CD4-positive, alpha-beta T cell treated with Interleukin-17A for 4 hours (primary cell): ENCODE measurements at places on chromosomes 12 and 14.

DNA sequence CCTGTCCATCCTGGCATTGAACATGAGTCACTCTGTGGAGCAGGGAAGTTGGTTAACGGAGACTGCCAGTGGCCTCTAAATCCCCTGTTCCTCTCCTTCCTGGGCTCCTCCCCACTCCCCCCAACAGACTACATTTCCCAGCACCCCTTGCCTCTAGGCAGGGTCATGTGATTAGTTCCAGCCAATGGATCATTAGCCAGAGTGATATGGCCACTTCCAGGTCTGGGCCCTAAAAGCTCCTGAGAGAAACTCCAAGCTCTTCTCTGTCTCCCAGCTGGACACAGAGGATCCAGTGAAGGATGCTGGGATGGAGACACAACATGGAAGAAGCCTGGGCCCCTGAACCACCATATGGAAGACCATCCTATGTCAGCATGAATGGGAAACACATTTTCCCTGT is 54.4 kb upstream of the RFLNA start:
- no peak for DNase-seq

GRCh38 chr14:97410667-97411620 is 613.8 kb downstream of the VRK1 start:
- DNase-seq, result no peak

DNA sequence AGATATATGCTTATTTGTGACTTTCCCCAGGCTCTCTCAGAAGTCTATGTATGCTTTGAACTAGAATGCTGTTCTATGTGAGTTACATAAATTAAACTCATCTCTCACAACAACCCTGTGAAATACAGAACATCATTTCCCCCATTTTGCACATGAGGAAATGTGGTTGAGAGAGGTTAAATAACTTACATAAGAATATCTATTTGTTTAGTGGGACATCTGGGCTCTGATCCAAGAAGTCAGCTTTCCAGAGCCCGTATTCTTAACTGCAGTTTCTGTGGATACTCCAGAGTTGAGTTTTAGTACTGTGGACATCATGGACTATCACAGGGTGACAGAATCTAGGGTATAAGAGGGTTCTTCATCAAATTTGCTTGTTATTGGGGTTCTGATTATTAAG is 242.5 kb upstream of the ARHGAP5 start:
- no peak for DNase-seq

DNA sequence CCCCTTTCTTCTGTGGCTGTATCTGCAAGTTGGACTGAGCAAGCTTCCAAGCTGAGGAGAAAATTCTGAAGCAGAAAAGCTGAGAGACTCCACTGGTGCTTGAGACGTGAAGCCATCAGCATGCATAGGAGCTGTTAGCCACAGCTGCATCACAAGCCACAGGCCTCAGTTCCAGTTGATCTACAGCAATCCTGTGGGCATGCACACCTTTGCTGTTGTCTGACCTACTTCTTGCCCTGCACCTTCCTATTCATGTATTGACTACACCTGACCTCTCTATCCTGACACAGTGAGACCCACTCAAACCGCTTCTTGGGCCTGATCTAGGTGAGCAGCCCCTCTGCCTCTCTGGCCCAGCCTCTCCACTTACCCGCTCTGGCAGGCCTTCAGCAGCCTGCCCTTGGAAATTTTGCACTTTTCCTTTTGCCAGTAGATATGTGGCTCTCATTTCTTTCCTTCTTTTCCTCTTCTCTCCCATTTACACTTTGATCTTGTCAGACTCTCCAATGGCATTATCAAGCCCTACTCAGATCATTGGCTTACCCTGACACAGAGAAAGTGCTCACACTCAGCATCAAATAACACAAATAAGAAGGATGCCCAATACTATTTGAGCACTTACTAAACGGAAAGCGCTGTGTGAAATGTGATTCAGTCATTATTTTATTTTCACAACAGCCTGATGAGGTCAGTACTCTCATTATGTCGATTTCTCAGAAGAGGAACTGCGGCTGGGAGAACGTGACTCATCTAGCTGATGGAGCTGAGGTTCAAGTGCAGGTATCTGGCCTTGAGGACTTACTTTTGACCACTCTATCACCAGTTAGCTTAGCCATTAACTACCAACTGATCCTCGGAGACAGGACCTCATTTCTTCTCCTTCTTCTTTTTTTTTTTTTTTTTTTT is 21.9 kb upstream of the PTGR2 start:
- peak; percentile 27 for DNase-seq

DNA sequence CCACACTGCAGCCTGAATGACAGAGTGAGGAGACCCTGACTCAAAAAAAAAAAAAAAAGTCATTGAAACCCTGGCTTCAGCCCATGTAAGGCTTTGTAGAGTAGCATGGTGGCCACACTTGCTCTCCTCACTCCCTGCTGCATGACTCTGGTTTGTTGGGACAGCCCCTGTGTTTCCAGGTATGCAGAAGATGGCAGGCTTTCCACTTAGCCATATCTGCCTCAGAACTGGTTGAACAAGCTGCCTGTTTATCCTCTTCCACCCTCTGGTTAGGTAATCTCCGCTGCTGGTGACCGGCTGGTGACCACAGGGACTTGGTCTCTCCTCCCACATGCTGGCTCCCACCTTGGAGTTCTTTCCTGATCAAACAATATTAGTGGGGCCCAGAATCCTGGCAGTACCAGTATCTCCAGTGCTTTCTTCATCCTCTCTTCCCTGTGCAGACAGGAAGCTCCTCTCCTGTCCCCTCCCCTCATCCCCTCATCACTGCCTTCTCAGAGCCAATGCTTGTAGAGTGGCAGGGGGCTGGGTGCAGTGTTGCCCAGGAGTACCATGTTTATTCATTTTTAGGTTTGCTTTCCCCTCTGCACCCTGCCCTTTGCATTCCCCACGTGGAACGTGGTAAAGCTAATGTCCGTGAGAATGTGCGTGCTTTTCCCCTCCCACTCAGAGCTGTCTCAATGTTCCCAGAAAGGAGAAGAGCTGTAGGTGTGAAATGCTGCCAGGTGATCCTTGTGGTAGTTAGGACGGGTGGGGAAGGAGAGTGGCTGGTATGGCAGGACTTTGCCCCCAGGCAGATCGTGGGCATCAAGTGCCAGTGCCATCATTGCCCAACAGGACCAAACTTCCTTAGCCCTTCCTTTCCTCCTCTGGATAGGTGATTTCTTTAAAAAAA is 11.3 kb downstream of the ABHD12B start:
- DNase-seq, result no peak

DNA sequence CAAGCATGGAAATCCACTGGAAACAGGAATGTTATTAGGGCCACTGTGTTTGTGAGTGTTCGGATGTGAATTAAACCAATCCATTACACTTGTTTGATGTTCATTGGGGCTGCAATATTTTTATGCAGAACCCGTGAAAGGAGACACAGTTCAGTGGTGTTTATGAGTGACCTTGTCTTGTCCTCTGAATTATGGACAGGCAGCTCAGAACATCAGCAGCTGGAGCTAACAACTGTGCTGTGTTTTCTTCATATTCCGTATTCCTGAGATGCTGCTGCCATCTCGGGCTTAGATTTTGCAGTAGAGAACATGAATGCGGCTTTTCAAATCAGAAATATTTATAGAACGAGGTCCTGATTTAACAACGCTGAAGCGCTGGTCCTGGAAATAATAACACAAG is 20.3 kb upstream of the CACNA1C start:
- no peak for DNase-seq

DNA sequence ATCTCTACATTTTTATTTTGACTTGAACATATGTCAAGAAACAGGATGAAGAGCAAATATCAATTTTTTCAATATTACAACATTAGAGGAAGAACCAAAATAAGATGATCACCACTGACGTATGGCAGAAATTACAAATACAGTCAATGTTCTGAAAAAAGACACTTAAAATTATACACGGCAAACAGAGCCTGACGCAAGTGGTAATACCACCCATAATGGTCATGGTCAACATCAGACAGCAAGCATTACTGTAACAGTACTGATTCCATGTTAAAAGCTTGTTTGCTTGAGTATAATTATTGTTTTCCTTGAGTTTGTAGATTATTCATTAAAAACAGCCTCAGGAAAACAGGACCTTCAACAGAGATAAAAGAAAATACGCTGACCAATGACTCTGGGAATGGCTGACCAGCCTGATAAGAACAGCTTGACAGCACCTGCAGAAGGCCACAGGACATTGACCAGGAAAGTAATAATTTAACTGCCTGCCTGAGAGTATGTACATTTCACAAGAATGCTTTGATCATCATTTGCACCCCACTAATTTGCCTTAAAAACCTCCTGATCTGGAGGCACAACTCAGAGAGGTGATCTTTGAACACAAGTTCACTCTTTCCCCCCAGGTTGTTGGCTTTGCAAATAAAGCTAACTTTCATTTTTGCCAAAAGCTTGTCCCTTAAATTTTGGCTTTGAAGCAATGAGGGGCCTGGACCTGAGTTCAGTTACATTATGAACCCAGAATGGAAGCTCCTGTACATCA is 187.3 kb downstream of the IPO8 start:
- no peak for DNase-seq

DNA sequence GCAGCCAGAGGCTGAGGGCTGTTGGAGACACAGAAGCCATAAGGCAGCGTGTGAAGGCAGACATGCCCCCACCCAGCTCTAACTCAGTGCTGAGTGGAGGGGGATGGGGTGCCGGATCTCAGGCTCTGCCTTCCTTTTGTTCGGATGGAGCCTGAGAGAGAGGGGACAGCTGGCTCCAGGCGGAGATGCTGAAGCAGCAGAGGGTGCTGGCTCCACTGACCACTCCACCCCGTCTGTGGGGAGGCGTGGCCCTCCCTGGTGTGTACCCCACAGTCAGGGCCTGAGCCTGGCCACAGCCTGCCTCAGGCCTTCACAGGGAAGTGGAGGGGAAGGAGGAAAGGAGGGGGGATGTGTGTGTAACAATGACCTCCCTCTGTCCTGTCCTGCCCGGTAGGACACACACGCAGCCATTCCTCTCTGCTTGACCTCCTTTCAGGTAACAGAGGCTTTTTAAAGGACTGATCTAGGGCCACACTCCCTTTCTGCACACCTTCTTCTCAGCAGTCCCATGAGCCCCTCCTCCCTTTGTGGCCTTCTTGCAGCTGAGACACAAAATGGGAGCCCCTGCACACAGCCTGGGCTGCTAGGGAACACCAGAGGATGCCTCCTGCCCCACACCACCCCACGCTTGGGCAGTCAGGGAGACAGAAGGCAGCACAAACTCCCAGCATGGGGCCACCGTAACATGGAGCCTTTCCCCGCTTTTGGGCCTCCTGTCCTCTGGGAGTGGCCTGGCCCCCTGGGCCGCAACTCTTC is 9.6 kb upstream of the ENDOU start:
- DNase-seq, result no peak

GRCh38 chr14:95763875-95764274 is 50.0 kb upstream of the TCL1A start:
- DNase-seq, result no peak

- DNase-seq, result peak; percentile 42
These were observed 21.1 kb upstream of the KCNA5 start for GRCh38 chr12:5022465-5023061.

- DNase-seq, result no peak
These were observed 155.4 kb upstream of the PLEKHG7 start for GRCh38 chr12:92547420-92547819.

DNA sequence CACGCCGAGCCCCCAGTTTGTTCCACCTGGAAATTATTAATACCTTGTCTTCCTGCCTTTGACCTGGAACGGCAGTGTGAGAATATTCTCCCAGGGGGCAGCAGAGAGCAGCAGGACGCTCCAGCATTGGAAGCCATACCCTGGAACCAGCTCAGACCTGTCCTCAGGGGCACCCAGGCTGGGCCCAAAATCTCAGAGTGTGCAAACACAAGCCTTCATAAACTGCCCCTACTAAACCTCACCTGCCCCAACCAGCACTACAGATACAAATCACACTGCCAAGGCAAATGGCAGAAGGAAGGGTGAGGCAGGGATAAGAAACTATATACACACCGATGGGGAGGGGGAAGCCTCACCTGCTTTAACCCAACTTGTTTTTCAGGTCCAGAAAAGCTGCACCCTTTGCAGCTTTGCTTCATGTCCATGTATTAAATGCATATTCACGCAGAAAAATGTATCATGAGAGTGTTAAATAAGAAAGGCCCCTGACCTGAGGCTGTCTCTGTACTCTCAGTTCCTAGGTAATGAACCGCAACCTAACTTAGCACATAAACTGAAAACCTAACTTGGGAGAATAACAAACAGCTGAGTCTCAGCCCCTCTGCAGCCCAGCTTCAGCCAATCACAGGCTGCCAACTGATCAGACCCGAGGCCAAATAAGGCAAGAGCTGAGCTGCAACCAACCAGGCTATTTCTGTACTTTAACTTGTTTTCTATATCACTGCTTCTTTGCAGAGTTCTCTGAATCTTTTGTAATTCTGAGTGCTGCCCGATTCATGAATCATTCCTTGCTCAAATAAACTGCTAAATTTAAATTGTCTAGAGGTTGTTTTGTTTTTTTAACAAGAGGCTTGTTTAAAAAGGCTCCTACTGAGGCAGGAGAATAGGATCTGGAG is 130.1 kb downstream of the SPTSSA start:
- DNase-seq, result peak; percentile 65

GRCh38 chr12:5977556-5977955 is 32.5 kb upstream of the ANO2 start:
- DNase-seq, result no peak

GRCh38 chr12:95549392-95550084 is 1.7 kb downstream of the USP44 start:
- DNase-seq, result no peak

DNA sequence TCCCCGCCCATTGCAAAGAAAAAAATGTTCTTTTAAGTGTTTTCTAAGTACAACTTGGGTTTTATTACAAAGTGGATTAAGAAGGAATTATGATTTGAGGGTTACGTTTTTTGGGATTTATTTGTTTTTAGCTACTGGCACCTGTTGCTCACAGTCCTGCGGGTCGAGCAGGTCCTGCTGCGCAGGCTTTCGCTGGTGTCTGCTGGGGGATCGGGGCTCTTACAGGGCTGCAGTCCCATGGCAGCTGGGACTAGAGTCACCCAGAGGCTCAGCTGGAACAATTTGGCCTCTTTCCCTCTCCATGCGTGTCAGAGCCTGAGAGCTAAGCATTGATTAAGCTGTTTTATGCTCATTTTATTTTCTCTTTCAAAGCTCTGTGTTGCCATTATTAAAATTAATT is 55.6 kb upstream of the DYNC1H1 start:
- no peak for DNase-seq

GRCh38 chr12:53930591-53931255 is 7.9 kb upstream of the HOXC13 start:
- DNase-seq, result no peak

- DNase-seq, result no peak
These were observed 57.9 kb upstream of the FICD start for GRCh38 chr12:108457006-108457733.

- DNase-seq, result peak; percentile 45
These were observed 1.6 kb downstream of the DPF3 start for GRCh38 chr14:72892103-72892878.
